A549 treated with RU486 at 1 μM for 4 hours (cell line): ENCODE measurements at places on chromosomes 7 and 10. TPM values are rescaled to one million over a fixed set of nuclear protein-coding genes. Genes with fewer than 3 reads are reported as not detected.

The TFR2 gene
- total RNA-seq, result 2.0 to 3.3 TPM (median 3.0 TPM) in 5 replicates

The IRF5 gene
- 9.7 to 17.2 TPM (median 12.2 TPM) in 5 replicates for total RNA-seq

The CNTNAP2 gene
- total RNA-seq, result 0.02 to 0.03 TPM (median 0.02 TPM) in 3 of 5 replicates, not detected in the others

The DMBT1 gene
- total RNA-seq, result 0.05 to 0.11 TPM (median 0.09 TPM) in 5 replicates

The SFTPD gene
- total RNA-seq, result 0.20 to 0.29 TPM (median 0.21 TPM) in 5 replicates

The COL26A1 gene
- 0.21 to 0.52 TPM (median 0.49 TPM) in 5 replicates for total RNA-seq

The MCU gene
- total RNA-seq, result 23.1 to 40.4 TPM (median 36.8 TPM) in 5 replicates

The SPDYE16 gene
- total RNA-seq, result not detected in 5 replicates
